CD4-positive, alpha-beta T cell treated with Interleukin-4 for 4 hours (primary cell): ENCODE measurements at places on chromosomes 13 and 19.

- DNase-seq: no peak
Observed at GRCh38 chr13:111249637-111250360, 70.6 kb upstream of the TEX29 start.

DNA sequence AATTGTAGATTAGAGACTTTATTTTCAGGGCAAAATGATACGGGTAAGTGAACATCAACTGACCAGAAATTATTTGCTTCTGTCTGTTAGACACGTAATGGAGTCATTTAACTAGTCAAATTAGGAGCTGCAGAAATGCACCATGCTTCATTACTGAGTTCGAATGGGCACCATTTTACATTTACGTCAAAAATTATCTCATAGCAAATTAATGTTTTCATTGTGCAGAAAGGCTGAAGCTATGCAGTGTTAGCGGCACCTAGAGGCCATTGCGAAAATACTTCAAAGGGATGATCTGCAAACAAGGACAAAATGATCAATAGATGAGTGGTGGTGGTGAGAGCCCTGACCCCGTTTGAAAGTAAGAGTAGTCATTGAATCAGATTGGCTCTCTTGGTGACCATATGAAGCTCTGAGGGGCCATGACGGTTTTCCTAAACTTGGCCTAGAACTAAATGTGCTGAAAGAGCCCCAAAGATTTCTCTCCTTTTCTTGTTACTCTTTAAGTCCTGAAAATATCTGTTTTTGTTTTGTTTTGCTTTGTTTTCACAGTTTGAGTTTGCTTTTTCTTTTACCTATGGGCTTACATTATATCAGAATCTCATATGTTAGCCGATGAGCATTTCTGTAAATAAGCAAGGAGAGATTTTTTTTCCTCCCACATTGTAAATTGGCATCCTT lies 277.9 kb downstream of the ZNF536 start:
- DNase-seq: no peak

GRCh38 chr13:76610819-76611415 lies 275.3 kb downstream of the KCTD12 start:
- no peak for DNase-seq

GRCh38 chr19:13633109-13633508 lies 126.8 kb upstream of the CACNA1A start:
- DNase-seq: no peak

DNA sequence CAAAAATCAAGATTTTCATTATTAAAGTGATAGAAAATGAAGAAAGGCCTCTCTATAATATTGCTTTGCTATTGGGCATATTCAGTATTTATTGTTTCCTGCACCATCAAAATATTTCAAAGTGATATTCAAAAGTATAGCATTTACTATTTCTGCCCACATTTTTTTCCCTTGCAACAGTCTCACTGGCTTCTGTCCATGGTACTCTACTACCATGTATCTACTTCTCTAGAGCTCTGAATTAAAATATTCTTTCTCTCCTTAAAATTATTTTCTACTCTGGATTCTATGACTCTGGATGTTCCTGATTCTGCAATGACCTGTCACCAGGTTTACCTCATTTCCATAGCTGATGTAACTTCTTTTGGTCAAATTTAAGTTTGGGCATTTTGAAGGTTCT lies 1508.3 kb upstream of the PRR20A start:
- DNase-seq: no peak

DNA sequence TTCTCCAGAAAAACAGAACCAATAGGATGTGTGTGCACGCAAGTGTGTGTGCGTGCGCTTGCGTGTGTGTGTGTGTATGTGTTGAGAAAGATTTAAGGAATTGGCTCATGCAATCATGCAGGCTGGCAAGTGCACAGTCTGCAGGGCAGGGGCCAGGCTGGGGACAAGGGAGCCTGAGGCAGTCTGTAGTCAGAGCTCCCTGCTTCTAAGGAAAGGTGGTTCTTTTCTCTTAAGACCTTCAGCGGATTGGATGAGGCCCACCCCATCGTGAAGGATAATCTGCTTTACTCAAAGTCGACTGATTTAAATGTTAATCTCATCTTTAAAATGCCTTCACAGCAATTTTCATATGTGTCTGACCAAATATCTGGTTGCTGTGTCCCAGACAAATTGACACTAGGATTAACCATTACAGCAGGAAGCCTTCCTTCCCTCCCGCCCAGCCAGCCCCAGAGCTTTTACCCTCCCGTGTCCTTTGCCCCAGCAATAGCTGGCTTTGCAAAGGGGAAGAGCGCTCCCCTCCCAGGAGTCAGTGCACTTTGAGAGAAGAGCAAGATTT lies 15.0 kb upstream of the NAXD start:
- DNase-seq: no peak

DNA sequence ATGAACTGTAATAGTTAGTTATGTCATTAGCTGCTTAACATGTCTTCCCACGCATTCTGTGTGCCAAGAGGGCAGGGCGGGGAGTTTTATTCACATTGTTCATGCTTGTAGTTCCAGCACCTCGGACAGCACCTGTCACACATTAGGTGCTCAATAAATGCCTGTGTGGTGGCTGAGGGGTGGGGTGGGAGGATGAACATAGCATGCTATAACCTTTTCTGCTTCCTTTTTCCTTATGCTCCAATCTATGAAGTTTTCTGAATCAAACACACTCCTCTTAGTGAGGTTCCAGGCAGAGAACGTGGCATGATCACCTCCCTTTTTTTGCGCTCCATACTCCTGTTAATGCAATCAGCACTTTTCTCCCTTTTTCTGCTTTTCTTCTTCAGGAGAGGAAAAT lies 15.8 kb upstream of the PTPRS start:
- DNase-seq: no peak

DNA sequence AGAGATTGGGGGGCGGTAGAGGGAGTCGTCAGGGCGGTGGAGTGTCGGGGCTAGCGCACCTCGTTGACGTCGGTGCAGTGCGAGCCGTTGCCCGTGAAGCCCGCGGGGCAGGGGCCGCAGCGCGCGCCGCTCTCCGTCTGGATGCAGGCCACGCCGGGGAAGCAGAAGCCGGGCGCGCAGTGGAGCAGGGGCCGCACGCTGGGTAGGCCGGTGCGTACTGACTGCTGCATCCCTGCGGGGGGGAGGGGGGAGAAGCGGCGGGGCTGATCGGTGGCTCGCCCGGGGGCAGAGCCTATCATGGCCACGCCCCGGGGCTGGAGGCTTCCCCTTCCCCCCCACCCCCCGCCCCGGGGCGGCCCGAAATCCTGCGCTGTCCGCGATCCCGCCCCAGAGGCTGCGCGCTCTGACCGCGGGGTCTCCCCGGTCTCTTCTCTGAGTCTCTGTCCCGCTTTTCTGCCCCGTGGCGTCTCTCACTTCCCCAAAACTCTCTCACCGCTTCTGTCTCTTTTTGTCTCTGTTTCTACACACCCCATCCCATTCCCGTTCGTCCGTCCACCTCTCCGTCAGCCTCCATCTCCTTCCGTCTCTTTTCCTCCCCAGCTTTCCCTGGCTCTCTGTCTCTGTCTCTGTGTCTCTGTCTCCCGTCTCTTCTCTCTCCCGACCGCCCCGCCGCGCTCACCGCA lies 1.1 kb downstream of the COMP start:
- peak; percentile 7 for DNase-seq

- no peak for DNase-seq
Observed at GRCh38 chr13:108780706-108781105, 151.3 kb downstream of the MYO16 start.

GRCh38 chr19:18761531-18762110 lies 29.5 kb downstream of the COMP start:
- DNase-seq: no peak

DNA sequence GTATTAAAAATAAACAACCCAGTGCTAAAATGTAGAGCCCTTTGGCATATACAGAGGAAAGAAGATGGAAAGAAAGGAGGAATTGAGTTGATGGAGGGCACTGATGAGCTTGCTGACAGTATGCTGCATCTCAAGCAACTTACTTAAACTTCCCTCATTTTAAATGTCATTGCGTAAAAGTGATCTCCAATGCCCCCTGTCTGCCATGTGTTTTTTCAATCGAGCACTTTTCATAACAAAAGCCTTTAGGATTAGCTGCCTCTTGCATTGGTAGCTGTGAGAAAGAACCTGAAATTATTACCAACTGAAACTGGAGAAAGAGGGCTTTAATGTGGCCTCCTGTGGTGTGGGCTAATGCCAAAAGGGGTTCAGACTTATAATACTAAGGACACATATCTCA lies 541.6 kb downstream of the SUCLA2 start:
- no peak for DNase-seq

DNA sequence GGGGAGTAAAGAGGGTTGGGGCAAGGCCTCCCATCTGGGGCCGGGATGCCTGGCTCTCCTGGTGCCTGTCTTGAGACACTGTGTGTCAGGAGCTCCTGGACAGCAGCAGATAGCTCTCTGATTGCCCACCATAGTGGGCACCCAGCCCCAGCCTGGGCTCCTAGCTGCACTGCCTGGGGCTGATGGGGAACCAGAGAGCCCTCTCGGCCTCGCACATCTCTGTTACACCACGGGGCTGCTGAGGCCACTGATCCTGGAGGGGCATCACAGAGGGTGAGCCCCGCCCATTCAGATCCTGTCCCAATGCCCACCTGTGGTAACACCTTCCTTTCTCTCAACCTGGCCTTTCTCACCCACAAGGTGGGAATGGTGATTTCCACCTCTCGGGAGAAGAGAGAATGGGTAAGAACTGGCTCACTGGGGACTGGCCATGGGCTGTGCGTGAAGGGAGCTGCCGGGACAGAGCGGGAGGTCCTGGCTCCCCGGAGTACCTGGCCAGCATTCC lies 135.9 kb downstream of the URI1 start:
- DNase-seq: no peak

DNA sequence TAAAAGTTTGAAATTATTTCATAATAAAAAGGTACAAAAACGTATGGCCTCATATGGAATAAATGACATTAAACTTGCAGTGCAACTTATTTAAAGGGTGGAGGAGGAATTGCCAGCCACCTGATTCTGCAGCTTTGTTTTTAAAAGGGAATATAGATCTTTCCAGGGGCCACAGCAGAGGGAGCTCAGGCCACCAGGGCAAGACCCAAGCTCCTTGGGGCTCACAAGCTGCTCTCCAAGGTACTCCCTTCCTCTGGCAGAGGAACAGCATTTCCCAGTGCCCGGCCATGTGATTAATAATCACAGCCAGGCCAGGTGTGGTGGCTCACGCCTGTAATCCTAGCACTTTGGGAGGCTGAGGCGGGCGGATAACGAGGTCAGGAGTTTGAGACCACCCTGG lies 6.2 kb downstream of the ACOD1 start:
- no peak for DNase-seq

GRCh38 chr13:105219651-105220050 lies 1315.8 kb downstream of the EFNB2 start:
- no peak for DNase-seq

DNA sequence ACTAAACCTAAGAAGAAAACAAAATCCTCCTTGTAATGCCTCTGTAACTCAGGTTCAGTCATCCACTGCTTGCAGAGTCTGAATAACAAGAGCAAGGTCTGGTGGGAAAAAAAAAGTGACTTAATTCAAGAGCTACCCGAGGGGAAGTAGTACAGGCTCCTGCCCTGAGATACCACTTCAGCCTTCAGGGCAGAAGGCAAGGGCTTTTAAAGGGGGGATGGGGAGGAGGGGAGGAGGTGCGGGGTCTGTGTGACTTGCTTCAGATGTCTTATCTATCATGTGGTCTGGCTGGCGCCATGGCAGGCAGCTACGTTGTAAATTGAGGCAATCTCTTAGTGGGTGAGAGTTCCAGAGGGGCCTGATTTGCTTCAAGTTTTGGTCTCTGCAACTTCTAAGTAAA lies 66.7 kb downstream of the LRRC63 start:
- no peak for DNase-seq

GRCh38 chr13:25281935-25282332 lies 5.4 kb downstream of the MTMR6 start:
- DNase-seq: no peak

GRCh38 chr13:20016649-20017364 lies 58.3 kb downstream of the ZMYM2 start:
- no peak for DNase-seq

DNA sequence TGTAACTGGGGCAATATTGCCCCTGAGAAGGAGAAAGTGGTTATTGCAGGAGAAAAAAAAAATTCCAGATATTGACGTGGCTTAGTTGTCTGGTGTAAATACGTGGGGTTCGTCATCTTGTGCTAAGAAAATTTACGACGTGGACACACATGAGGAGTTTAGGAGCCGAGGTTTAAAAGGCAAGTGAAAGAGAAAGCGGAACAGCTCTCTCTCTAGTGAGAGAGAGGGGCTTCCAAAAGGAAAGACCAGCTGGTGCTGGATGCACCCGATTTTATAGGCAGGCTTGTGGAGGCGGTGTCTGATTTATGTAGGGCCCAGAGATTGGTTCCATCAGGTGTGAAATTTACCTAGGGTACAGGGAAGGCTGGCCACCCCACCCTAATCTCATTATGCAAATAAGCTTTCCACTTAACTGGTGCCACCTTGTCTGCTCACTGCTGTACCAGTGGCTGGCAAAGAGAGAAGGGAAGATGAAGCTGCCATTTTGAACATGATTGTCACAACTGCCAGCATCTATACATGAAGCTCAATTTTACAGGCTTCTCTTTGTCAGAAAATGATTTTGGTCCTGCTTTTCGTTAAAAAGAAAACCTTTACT lies 845.1 kb downstream of the DACH1 start:
- no peak for DNase-seq

DNA sequence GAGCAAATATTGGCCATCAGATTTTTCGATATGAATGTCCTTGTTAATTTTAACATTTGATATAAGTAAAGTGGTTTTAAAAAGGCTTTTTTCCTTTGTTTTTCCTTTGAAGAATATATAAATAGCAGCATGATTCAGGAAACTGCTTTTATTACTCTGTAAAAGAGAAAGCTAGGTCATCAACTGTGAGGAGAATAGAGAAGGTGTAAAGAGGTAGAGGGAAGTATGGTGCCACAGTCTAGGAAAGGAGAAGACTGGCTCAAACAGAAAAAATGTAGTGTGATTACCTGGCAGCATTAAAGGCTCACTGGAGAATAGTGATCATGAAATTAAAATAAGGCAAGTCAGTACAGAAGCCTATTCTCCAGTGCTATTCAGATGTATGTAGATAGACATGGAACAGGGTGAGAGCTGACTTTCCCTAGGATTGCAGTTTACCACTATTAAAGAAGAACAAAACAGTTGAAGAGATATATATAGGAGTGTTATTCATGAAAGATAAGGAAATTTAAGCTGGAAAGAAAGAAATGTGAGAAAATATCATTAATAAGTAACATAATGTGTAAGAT lies 1115.9 kb upstream of the PCDH9 start:
- no peak for DNase-seq

DNA sequence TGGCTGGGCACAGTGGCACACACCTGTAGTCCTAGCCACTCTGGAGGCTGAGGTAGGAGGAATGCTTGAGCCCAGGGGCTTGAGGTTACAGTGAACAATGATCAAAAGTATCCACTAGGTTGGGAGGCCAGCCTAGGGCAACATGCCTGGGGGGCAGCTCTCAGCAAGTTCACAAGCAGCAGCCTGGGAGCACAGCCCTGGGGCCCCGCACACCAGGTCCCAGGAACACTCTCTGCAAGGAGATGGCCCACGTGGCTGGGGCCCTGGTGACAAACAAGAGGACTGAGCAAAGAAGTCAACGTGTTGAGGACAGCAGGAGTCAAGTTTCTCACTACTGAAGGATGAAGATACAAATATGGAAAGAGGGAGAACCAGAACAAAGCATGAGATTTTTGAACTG lies 39.3 kb downstream of the ABCC4 start:
- no peak for DNase-seq
